Activated T-helper 2 cell treated with anti-CD3 and anti-CD28 coated beads, Interferon-gamma antibody, Interleukin-2, Interleukin-4, amounts not matched to agents 10 μg/mL and 5 μg/mL and 100 μg/mL, durations not matched to agents 14 hours and 24 hours and 36 hours (primary cell): ENCODE measurements at places on chromosomes 2 and 18.

- no peak for DNase-seq
Measured at GRCh38 chr2:26460613-26461031, 17.3 kb downstream of the OTOF start.

- no peak for DNase-seq
Measured at GRCh38 chr18:48933578-48934414, 17.0 kb downstream of the SMAD7 start.

DNA sequence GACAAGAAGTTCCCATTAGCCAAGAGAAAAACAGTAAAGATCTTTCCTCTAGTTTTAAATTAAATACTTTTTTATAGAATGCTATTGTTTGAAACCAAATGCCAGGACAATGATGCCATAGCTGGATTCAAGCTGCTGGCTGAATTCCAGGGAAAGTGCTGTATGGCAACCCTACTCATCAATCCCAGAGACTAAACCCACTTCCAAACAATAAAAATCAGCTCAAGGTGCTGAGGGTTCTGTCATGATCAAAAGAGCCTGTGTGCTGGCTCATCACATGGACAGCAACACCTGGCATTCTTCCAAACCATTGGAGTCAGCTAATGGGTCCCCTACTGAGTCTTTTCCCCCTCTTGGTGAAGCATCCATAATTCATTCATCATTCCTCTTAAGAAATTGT is 53.7 kb upstream of the PARD3B start:
- DNase-seq = no peak

DNA sequence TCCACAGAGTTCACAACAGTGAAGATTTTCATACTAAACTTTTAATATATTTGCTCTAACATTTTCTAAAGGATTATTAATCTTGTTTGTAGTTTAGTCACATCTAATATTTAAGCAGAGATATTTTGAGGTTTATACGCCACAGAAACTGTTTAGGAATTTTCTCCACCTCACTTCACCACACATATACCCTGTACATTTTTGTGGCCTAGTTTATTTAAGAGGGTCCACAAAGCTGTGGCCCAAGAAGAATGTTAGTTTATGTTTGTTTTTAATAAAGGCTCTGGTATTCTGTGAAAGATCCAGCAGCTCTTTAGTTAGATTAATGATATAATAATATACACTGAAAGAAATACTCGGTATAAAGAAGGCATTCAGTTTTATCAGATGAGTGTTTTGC is 132.7 kb upstream of the TTC27 start:
- DNase-seq = no peak

DNA sequence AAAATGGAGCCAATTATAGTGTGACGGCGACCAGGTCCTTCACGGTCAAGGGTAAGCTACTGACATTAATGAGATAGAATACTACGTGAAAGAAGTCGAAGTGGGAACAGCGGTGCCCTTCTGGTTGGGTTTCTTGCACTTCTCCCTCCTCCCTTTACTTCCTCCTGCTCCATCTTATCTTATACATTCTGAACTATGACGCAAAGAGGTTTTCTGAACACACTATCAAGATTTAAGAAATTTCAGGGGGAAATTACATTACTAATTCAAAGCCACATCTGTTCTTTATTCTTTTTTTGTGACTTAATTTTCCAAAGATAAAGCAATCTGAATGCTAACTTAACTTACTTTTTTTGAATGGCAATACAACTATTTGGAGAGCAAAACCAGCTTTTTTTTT is 14.8 kb upstream of the IL18R1 start:
- no peak for DNase-seq

GRCh38 chr2:122191331-122191730 is 435.9 kb downstream of the TSN start:
- no peak for DNase-seq
